CMK (cell line): ENCODE measurements at places on chromosomes 7 and 10.

- no peak for DNase-seq
Observed at GRCh38 chr7:108367314-108367713, 88.9 kb downstream of the NRCAM start.

- DNase-seq = no peak
Observed at GRCh38 chr7:132858251-132858650, 223.6 kb downstream of the CHCHD3 start.

GRCh38 chr10:101047268-101047667 lies 14.5 kb upstream of the KAZALD1 start:
- no peak for DNase-seq

GRCh38 chr7:98864731-98865453 lies 4.9 kb downstream of the TMEM130 start:
- DNase-seq = no peak

DNA sequence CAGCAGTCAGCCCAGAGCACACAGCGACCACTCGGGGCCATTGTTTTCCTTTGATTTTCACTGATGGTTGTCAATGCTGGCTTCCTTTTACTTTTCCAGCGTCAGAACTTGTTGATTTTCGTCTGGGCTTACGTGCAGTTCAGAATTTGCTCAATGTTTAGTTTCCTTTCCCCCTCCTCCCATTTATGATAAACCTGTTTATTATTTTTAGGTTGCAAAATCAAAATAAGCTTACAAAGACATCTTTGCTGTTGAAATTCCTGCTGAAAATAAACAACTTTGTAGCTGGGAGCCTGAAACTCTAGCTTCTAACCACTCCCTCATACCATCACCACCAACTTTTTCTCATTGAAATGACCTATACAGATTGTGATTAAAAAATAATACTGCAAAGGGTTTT lies 83.1 kb upstream of the LYZL1 start:
- no peak for DNase-seq

DNA sequence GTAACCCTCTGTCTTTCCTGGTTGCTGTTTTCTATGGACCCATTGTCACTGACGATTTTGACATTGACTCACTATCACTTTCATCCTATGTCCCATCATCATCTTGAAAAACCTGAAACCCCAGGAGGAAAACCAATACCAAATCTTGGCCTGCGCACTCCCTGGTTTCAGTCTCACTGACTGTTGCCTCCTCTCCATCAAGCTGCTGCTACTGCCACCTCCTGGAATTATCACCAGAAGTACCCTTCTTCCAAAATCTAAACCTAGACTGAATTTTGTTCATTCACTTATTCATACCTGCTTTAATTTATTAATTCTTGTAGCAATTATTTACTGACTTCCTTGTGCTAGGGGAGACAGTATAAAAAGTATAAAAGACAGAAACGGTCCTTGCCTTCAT lies 44.5 kb upstream of the ACBD5 start:
- DNase-seq = no peak

DNA sequence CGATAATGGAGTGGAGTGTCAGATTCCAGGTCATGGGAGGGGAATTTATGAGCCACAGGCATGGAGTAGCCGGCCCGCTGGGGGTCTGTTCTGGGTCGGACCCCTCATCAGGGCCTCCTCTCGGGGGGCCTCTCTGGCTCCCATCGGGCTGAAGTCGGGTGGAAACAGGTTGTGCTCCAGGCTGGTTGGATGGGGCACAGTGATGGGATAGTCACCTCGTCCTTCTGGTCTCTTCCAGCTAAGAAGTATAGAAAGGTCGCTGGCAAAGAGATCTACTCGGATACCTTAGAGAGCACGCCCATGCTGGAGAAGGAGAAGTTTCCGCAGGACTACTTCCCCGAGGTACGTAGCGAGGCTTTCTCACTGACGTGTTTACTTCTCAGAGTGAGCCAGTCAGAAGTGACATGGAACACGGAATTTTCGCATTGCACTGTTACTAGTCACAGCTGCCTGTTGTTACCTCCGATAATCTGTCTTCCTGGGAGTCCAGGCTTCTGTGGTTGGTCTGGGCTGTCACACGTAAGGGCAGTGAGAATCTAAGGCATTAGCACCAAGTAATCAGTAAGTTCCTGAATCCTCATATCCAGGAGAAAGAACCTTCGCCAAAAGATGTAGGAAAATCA lies 88.3 kb downstream of the NKX6-2 start:
- no peak for DNase-seq

DNA sequence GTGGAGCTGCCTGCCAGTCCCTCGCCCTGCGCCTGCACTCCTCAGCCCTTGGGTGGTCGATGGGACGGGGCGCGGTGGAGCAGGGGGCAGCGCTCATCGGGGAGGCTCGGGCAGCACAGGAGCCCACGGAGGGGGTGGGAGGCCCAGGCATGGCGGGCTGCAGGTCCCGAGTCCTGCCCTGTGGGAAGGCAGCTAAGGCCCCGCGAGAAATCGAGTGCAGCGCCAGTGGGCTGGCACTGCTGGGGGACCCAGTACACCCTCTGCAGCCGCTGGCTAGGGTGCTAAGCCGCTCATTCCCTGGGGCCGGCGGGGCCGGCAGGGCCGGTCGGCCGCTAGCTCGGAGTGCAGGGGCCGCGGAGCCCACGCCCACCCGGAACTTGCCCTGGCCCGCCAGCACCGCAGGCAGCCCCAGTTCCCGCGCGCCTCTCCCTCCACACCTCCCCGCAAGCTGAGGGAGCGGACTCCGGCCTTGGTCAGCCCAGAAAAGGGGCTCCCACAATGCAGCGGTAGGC lies 565.9 kb upstream of the NRG3 start:
- no peak for DNase-seq

DNA sequence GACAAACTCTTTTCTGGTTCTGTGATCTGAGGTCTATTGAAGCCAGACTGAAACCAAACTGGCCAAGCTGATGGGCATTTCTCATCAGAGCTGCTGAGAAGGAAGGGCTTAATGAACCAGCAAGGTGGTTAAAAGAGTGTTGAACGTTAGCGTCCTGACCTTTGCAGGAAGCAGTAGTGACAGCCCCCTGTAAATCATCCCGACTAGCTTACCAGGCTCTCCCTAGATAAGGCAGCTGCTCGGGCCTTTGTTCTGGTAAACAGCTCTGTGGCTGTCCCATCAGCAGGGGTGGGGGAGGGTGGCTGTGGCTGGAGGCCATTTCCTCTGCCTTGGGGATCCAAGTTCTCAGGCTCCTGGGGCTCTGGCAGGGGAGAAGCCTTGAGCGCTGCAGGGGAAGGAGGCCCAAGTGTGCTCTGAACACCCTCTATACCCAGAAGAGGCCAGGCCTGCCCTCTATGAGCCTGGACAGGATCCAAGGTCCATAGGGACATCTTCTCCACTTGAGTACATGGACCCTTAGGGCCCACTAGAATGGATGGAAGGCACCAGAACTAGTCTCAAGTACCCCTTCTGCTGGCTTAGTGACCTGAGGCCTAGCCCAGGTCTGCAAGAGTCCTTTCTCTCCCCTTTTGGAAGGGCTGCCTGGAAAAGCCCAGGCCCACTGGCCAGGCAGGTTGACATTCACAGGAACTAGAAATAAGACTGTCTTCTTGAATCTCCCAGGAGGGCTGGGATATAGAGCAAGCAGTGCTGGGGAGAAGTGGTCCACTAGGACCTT lies 134.6 kb downstream of the ARHGAP22 start:
- DNase-seq = peak; percentile 74

GRCh38 chr7:44559485-44559884 lies 14.2 kb downstream of the DDX56 start:
- DNase-seq = no peak

DNA sequence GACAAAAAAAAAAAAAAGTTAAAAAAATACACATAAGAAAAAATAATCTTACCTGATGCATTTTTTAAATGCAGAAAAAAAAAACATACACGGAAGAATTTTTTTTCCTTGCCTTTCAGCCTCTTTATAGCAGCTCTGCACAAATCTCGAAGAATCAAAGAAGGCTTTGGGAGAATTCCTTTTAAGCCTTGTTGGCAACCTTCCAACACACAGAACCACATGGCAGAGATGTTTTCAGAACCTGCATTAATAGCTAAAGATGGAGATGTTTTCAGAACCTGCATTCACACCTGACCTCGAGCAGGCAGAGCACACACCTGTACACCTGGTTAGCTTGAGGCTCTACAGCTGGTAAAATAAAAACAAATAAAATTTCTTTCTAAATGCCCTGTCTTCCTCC lies 65.6 kb downstream of the DOCK4 start:
- no peak for DNase-seq
